ENCODE measurements at places on chromosomes 2 and 18. TPM values are rescaled to one million over a fixed set of nuclear protein-coding genes. Genes with fewer than 3 reads are reported as not detected.

Gene SCN7A
- total RNA-seq: 0.42 TPM

Gene DSC3
- total RNA-seq: 2.1 TPM

- peak; percentile 84 for DNase-seq
Measured at GRCh38 chr2:138829326-138829919, 49.2 kb upstream of the NXPH2 start.

GRCh38 chr2:121191191-121192170 is 93.5 kb downstream of the TFCP2L1 start:
- no peak for DNase-seq

Gene CAPG
- total RNA-seq: 75.2 TPM

GRCh38 chr2:26988058-26988860 is 17.8 kb downstream of the MAPRE3 start:
- no peak for DNase-seq

- DNase-seq: no peak
Measured at GRCh38 chr2:43293744-43294695, 67.6 kb upstream of the ZFP36L2 start.

GRCh38 chr2:6700335-6700734 is 165.4 kb downstream of the CMPK2 start:
- no peak for DNase-seq

DNA sequence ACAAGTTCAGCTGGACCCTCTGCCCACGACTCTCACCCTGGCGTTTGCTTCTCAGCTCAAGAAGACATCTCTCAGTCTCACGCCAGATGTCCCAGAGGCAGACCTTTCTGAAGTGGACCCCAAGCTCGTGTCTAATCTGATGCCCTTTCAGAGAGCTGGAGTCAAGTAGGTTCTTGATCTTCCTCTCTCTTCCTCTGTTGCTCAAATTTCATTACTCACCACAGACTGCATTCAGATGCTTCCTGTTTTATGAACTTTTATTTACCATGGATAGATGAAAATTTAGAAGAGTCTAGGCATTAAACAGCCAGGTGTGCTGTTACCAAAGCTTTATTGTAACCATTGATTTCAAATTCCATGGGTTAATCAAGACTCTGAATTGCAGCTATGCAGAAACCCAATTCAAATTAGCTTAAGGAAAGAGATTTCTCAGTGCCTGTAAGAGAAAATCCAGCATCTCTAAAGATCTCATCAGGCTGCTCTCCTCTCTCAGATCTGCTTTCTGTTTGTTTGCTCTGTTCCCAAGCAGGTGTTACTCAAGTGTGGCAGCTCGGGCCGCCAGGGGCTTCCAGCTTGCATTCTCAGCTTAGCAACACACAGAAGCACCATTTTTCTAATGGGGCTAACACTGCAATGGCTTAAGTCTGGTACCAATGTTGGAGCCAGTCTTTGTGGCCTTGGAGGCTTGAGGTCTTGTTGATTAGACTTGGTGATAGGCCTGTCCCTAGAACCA is 16.5 kb downstream of the SMARCAL1 start:
- no peak for DNase-seq

Measured in GM23338 (cell line).